ENCODE measurements at places on chromosomes 6 and 20.

DNA sequence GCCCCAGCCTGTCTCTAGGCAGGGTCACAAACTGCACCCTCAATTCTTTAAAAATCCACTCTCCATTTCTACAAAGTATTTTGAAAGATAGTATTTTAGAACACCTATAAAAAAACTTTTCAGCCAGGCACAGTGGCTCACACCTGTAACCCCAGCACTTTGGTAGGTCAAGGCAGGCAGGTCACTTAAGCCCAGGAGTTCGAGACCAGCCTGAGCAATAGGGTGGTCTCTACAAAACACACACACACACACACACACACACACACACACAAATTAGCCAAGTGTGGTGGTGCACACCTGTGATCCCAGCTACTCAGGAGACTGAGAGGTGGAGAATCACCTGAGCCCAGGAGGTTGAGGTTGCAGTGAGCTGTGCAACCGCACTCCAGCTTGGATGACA is 30.2 kb downstream of the SLC23A2 start:
- DNase-seq = no peak

- peak; percentile 64 for DNase-seq
These were observed 28.9 kb downstream of the ASIP start for GRCh38 chr20:34269996-34270627.

DNA sequence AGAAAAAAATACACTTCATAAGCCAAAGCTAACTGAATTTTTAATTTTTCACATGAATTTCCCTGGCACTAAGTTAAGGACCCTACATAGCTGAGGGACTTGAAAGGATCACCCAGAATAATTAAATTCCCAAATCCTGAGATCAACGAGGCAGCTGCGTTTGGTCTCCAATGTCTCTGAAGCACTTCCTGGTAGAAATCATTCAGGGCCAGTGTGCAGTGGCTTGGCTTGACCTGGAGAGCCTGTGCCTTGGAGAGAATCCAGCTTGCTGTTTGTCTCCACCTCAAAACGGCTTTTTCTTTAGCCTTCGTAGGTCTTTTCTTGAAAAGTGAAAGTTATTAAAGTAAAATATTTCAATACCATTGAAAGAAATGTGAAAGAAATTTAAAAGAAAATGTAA is 92.4 kb downstream of the SMOC2 start:
- peak; percentile 69 for DNase-seq

DNA sequence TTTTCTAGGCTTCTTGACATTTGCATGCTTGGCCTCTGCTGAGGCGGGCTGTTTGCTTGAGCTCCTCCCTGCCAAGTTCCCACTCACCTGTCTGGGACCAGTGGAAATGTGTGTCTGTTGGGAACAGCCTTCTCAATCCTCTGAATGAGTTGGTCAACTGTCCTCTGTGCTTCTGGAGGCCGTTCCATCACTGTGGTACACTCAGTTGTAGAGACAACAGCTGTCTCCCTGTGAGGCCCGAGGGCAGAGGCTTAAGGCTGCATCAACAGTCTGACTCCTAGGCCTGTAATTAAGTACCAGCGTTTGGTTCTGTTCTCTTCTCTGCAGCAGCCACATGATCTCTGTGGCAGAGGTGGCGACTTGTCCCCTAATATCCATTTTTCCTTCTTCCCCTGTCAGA is 110.9 kb downstream of the CDC5L start:
- no peak for DNase-seq

- no peak for DNase-seq
These were observed 150.4 kb downstream of the MRPL14 start for GRCh38 chr6:43976706-43977403.

DNA sequence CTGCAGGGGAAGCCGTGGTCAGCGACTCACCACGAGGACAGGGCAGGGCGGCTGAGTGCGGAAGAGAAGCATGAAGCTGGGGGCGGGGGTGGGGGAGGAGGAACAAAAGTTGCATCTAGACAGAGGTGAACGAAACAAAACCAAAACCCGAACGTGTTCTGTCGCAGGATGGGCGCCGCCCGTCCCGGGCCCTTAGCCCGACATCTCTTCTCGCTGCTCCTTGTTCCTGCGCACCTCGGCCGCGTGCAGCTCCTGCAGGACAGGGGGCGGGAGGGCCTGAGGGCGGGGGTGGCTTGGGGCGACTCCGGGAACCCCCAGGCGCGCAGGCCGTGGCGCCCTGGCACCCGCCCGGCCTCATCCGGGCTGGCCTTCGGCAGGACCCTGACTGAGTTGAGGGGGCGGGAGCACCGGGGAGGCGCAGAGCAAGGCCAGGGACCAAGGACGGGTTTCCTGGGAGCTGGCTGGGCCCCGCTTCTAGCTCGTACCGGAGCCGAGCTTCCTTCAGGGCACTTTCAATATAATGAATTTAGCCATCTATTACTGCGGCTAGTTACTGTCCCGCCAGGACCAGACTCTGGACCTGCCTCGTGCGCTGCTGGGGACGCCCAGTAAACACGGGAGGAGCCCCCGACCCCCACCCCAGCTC is 12.0 kb downstream of the STMN3 start:
- DNase-seq = no peak

DNA sequence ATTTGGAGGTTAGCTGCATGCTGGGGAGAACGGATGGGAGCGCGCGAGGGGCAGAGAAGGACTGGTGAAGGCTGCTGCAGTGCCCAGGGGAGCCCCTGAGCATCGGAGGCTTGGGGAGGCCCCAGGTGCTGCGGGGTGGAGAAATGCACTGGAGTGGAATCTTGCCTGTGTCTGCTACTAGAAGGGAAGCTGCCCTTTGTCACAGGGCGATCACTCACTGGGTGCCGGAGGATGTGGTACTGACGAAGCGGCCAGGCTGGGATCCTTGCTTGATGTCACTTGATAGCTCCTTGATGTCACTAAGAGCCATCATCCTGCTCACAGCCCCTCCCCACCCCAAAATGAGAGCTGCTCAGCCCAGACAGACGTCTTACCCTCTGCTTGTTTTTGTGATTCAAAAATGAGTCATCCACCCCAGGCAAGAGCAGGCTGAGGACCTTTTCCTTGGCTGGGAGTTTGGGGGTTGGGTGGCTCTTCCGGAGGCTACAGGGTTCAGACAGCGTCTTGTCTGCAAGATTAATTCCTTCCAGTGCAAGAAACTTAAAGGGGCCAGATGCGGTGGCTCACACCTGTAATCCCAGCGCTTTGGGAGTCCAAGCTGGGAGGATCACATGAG is 62.6 kb upstream of the PMEPA1 start:
- no peak for DNase-seq

DNA sequence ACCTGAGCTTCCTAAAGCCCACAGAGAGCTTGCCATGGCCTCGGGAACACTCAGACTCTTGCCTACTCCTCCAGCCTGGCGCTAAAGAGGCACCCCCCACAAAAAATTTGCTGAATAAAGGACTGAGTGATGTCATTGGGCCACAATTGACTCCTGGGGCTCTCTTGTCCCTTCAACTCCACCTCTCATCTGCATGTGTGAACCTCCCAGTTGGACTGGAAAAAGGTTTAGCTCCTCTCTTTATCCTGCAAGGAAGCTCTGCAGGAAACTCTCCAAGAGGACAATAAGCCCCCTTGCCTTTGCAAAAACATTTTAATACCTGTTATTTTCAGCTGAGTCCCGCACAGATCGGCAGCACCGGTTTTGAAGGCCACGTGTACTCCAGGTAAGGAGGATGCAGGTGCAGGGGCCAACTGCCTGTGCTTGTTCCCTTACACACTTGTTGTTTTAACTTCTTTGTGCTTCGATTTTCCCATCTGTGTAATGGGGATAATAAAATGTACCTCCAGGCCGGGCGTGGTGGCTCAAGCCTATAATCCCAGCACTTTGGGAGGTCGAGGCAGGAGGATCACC is 107.3 kb downstream of the TFAP2C start:
- DNase-seq = no peak

DNA sequence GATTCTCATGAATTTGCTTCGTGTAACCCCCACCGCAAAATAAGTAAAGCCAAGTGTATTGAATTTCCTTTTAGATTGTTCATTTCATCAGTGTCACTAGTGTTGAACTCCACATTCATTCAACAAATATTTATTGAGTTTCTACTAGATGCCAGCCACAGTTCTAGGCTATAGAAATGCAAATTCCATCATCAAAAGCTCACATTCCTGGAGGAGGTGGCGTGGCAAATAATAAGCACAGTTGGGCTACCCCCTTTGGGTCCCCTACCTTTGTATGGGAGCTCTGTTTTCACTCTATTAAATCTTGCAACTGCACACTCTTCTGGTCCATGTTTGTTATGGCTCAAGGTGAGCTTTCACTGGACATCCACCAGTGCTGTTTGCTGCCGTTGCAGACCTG is 12.7 kb upstream of the ME1 start:
- DNase-seq = no peak

DNA sequence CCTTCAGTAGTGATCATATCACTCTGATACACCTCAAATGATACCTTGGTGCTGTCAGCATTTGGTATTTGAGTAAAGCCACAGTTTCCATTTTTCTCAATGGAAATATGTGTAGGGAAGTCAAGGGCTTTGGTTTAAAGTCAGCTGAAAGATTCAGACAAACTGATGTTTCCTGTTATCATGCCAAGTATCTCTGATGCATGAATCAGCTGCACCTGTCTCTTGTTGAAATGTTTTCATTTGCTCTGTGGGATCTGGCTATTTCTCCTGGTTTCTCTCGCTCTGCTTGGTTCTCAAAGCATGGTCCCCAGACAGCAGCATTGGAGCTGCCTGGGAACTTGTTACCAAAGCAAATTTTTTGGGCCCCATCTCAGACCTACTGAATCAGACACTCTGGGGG is 23.5 kb downstream of the ZFP64 start:
- DNase-seq = no peak

DNA sequence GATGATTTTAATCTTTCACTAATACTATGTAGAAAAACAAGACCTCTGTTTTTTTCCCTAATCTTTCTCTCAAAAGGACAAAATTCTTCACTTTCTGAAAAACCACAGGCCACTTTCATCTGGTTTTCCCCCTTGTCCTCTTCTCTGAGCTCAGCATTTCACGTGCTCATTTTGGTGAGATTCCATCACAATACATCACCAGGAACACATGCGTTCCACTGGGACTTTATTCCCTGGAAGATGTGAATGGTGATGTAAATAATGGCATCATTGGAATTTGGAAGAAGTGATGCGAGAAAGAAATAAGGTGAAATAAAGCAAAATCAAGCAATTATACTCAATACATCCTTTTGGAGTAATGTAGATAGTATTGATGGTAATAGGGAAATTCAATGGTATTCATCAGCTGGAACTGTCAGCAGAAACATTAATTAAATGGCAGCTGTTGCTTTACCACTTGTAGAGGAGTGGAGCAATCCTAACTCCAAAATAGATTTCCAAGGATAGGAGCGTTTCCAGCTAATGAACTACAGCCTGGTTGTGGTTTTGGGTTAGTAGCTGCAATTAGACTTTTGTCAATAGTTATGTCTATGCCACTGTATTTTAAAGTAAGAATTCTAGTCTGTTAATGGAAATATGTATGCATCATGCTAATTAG is 11.5 kb downstream of the FILIP1 start:
- DNase-seq = no peak

DNA sequence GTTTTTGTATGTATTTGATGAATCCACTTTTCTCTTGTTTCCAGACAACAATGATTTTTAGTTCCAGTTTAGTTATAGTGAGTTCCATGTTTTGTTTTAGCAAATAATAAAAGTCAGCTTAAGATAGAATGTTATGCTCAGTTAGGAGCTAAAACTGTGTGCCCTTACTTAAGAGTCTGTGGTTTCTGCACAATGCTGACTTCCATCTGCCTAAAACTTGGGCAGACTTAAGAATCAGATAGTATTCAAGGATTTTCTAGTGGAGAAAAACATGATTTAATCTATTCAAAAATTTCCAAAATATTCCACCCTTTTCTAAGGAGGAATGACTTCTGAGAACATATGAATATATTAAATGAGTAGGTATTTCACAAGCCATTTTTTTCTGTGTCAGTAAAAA is 32.8 kb downstream of the LAMA4 start:
- no peak for DNase-seq

GRCh38 chr20:37939701-37940560 is 37.0 kb downstream of the VSTM2L start:
- no peak for DNase-seq

GRCh38 chr20:10172998-10173655 is 45.5 kb upstream of the SNAP25 start:
- no peak for DNase-seq

GRCh38 chr6:13767121-13767808 is 47.1 kb downstream of the MCUR1 start:
- DNase-seq = peak; percentile 74

DNA sequence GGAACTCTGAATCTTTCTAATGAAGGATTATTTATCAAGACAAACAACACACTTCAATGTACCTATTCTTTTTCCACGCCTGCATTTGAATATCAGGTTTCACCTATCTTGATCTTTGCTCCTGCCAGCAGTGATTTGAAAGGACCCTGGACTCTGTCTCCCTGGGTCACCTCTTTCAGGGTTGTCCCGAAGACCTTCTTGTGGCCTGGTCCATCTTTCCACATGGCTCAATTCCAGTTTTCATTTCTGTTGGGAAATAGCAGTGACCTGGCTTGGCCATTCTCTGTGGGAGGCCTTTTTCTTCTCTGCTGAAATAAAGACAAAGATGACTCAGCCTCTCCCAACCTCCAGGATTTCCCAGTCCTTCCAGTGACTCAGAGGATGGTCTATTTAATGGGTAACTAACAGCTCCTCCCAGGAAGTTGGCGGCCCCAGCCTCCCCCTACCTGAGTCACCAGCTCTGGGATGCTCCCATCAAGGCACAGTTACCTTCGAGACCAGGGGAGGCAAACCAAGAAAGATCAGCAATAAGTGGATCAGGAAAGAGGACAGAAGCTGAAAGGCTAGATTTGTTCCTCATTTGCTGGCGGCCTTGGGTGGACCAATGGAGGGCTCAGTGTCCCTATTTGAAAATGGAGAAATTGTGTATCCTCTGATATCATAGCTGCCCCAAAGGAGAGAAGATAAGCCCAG is 120.2 kb upstream of the RNF24 start:
- no peak for DNase-seq

DNA sequence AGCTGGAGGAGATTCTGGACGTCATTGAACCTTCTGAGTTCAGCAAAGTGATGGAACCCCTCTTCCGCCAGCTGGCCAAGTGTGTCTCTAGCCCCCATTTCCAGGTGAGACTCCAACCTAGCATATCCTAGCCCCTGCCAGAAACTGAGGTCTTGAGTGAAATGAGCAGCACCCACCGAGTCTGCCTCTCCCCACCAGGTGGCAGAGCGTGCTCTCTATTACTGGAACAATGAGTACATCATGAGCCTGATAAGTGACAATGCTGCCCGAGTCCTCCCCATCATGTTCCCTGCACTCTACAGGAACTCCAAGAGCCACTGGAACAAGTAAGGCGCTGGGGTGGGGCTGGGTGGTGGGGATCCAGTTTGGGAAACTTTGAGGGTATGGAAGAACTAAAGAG is 4.6 kb downstream of the MEA1 start:
- DNase-seq = no peak

- DNase-seq = no peak
These were observed 493.1 kb upstream of the FLRT3 start for GRCh38 chr20:14830466-14830865.

GRCh38 chr6:19463250-19463649 is 373.9 kb upstream of the ID4 start:
- DNase-seq = no peak

DNA sequence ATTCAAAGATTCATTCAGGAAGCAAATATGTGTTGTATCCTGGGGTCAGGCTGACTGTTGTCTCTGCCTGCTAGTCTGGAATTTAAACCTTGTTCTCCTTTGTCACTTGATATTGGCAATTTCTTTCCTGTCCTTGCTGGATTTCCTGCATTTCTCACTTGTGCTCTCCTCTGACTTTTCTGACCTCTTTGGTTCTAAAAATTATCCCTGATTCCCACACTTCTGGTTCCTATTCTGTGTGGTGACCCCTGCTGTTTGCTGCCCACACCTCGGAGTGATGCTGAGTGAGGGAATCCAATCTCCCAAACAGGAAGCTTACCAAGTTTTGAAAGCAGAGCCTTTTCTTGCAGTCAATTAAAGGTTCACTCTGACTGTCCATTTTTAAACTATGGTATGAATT is 345.3 kb downstream of the CDKAL1 start:
- DNase-seq = no peak
